ENCODE measurements at places on chromosomes 3 and 15.

GRCh38 chr15:73584699-73585420, 48.3 kb downstream of the NPTN start:
- DNase-seq = no peak

- DNase-seq = no peak
Measured at GRCh38 chr15:78312957-78313356, 13.5 kb upstream of the SKIC8 start.

DNA sequence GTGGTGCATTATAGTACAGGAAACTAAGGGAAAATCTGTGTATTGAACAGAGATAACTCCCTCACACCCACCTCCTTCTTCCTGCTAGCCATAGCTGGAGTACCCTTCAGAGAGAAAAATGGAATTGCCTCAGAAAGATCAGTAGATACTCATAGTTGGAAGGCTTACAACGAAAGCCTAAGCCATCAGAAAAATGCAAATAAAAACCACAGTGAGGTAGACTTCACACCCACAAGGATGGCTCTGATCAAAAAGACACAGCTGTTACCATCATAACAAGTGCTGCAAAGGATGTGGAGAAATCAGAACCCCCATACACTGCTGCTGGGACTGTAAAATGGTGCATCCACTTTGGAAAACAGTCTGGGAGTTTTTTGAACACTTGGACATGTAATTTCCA, 7.4 kb upstream of the DLG1 start:
- DNase-seq = no peak

DNA sequence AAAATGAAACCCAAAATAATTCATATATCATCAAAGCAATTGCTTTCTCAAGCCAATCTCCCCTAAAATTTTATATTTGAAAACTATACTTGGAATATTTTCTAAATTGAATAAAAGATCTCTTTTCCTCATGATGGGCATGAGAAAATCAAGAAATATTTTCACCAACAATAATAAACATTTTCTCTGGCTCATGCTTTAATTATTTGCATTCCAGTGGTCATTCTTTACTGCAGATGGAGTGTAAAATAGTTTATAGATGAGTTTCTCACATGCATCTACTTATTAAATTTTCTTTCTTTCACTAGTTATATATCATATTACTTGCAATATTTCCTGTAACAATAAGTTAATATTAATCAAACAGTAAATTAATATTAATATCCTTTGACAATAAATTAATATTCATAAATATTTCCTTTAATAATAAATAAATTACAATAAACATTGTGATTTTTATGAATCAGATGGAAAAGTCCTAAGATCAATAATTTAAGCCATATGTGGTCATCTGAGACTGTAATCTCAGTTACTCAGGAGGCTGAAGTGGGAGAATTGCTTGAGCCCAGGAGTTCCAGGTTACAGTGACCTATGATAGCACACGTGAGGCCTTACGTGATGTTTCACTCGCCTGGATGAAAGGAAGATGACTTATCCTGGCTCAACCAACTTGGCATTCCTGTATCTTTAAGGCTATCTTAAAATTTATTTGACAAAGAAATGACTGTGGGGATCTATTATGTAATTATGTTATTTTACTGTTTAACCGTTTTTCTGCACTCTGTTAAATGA, 958.8 kb downstream of the ZPLD1 start:
- DNase-seq = no peak

GRCh38 chr15:91947683-91948608, 94.4 kb downstream of the SLCO3A1 start:
- DNase-seq = no peak

DNA sequence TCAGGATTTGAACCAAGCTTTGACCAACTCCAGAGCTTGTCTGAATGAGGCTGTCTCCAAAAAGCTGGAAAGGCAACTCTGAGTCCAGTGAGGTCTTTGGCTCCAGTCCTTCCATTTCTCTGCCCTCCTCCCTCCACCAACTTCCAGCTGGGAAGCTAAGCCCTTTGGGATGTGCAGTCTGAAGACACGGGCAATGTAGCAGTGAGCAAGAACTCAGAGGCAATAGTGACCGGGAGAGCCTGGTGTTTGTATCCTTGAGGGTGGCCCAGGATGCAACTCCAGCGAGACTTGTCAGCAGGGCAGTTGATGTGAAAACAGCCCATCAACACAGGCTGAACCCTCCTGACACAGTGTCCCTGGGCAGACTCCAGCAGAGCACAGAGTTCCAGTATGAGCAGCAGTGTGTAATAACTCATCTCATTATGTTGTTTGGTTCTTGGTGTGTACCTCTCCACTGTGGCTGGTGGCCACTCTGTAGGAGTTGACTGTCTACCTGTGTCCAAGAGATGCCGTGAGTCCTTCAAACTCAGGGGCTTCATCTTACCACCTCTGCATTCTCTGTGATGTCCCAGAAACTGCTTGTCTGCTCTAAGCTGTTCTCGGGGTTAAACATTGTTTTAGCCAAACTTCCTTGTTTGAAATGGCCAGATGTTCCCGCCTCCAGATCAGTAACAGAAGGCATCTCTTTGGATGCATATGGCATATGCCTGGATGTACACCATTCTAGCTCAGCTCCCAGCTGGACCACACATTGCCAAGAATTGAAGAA, 6.6 kb downstream of the CDCP1 start:
- DNase-seq = no peak

DNA sequence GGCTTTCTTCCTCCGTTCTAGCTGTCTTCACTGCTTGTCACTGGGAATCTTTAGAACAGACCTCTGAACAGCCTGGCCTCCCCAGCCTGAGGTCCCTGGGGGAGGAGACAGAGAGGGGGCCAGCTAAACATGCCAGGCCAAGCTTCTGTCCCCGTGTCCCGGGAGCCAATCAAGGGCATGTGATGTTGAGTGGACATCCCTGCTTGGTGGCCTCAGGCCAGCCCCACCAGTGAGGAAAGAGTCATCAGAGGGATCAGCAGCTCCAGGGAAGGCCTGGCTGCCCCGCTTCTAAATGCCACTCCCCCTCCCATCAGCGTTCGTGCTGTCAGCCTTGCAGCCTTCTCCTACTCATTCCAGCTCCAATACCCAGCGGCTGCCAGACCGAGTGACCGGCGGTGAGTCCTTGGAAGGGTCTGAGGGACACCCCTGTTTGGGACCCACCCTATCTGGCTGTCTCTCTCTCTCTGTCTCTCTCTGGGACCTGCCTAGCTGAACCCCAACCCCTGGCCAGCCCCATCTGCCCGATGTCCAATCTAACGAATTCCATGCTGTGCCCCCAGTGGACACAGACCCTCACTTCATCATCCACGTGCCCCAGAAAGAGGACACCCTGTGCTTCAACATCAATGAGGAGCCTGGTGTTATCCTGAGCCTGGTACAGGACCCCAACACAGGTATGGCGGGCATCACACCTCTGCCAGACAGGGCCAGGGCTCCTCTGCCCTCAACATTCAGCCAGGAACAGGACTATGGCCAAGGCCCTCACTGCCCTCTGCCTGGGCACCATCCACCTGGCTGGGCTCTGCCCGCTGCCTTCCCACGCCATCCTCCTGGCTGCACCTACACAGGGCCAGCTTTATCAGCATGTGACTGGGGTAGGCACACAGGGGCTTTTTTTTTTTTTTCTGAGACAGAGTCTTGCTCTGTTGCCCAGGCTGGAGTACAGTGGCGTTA, 6.6 kb upstream of the ITIH3 start:
- DNase-seq = no peak

DNA sequence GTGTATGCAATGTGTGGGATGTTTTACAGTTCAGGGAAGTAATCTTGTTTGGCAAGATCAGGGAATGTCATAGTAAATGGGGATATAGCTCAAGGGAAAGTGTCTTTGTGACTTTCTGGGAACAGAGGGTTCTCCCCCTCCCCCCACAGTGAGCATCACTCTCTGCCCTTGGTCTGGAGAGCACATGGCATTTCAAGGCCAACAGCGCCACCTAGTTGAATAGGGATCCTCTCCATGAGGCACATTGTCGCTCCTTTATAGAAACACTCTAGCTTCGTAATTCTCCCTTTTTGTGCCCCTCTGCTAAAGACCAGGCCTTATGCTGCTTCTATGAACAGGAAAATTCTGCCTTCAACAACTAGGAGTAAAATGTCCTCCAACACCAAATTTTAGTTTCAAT, 37.1 kb upstream of the ARNT2 start:
- no peak for DNase-seq

DNA sequence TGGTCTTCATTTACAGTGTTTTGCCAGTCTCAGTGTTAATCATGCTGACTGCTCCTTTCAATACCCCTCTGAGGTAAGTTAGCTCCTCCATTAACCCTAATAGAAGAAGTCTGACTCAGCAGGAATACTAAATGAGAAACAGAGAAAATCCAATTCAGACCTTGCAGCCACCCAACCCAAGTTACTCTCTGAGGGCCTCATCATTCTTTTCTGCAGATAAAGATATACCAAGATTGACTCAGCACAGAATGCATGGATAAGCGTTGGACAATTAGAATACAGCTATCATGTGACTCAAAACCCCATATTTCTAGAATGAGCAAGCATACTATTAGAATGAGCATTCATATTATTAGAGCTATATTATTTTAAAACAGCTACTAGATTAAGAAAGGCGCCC, 389.1 kb upstream of the SGO1 start:
- no peak for DNase-seq

- no peak for DNase-seq
Measured at GRCh38 chr3:95408464-95408862, 1345.6 kb downstream of the NSUN3 start.

GRCh38 chr3:30749230-30749629, 142.8 kb downstream of the TGFBR2 start:
- no peak for DNase-seq

All from activated CD8-positive, alpha-beta memory T cell treated with anti-CD3 and anti-CD28 coated beads for 1 hour (primary cell).